Sigmoid colon (tissue), 7 donors: ENCODE measurements at places on chromosomes 6 and 20. TPM values are rescaled to one million over a fixed set of nuclear protein-coding genes. Genes with fewer than 3 reads are reported as not detected.

GRCh38 chr20:13068336-13068735 is 59.6 kb downstream of the SPTLC3 start:
- H3K27me3 ChIP-seq: no peaks in the 10 kb centered on the region
- no peak for DNase-seq
- no peaks in the 10 kb centered on the region for H3K36me3 ChIP-seq
- no peaks in the 10 kb centered on the region for H3K4me1 ChIP-seq

DNA sequence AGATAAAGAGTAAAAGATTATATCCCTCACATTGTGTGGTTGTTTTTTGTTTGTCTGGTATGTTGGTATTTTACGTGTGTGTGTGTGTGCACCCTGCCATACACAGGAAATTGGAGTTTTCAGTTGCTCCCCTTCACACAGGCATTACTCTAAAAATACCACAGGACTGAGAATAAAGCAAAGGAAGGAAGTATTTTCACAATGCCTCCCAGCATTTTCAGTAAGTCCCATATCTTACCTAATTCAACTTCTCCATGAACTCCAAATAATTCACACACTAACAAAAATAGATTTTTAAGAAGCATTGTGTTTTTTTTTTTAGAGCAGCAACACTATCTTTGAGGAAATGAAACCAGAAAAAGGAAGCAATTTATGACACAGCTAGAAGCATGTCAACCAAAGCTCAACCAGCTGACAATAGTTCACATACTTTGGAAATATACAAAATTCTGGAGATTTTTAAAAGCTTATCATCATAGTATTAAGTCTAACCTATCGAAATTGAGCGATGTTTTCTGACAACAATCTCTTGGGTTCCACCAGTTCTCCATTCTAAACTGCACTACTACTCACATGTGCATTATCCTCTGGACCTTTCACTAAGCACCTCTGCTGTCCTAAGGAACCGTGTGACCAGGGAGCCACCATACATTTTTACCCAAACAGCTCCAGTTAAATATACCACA is 2.1 kb downstream of the UBE2J1 start:
- H3K4me3 ChIP-seq: no peak overlapping the region
- H3K36me3 ChIP-seq: no peaks in the 10 kb centered on the region
- no peak for DNase-seq
- no peaks in the 10 kb centered on the region for H3K27me3 ChIP-seq
- H3K27ac ChIP-seq: no peak overlapping the region
- H3K4me1 ChIP-seq: peaks cover 32% of the 10 kb centered on the region

DNA sequence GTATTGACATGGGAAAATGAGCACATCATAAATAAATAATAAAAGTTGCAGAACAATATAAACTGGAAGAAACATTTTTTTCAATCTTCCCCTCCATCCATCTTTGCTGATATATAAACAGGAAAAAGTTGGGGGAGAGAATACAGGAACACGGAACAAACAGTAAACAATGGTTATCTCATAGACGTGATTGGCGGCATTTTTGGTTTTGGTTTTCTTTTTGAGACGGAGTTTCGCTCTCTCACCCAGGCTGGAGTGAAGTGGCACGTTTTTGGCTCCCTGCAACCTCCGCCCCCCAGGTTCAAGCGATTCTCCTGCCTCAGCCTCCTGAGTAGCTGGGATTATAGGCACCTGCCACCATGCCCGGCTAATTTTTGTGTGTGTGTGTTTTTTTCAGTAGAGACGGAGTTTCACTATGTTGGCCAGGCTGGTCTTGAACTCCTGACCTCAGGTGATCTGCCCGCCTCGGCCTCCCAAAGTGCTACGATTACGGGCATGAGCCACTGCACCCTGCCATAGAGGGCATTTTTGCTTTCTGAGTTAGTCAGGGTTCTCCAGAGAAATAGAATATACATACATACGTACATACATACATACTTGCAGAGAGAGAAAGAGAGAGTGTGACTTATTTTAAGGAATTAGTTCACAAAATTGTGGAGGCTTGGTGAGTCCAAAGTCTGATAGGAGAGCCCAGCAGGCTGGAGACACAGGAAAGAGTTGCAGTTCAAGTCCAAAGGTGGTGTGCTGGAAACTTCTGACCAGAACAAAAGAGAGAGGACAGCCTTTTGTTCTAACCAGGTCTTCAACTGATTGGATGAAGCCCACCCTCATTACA is 22.6 kb downstream of the GNL1 start:
- no peak overlapping the region for H3K27ac ChIP-seq
- DNase-seq: no peak
- H3K4me1 ChIP-seq: no peaks in the 10 kb centered on the region
- H3K27me3 ChIP-seq: no peaks in the 10 kb centered on the region
- no peaks in the 10 kb centered on the region for H3K36me3 ChIP-seq
- H3K4me3 ChIP-seq: no peak overlapping the region

DNA sequence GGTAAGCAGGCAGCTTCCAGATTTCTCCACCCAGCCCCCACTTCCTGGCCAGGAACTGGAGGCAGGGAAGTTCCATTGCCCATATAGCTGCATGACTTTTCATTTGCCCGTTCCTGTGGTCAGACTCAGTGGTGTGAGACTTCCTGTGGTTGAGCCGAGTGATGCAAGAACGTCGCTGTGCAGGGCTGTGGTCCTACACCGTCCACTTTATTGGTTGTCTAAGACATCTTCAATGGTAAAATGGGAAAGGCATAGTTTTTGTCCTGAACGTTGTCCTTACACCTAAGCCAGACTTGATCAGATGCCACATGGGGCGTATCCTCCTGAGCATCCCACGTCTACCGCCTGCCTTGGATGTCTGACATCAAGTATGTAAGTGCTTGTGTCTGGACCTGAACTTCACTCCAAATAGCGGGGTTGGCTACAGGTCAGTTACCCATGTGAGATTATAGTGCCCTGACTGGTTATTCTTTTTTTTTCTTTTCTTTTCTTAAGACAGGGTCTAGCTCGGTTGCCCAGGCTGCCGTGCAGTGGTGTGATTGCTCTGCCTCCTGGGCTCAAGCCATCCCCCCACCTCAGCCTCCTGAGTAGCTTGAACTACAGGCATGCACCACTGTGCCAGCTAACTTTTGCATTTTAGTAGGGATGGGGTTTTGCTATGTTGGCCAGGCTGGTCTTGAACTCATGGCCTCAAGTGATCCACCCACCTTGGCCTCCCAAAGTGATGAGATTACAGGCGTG is 25.9 kb upstream of the GTSF1L start:
- H3K4me1 ChIP-seq: no peaks in the 10 kb centered on the region
- DNase-seq: no peak

DNA sequence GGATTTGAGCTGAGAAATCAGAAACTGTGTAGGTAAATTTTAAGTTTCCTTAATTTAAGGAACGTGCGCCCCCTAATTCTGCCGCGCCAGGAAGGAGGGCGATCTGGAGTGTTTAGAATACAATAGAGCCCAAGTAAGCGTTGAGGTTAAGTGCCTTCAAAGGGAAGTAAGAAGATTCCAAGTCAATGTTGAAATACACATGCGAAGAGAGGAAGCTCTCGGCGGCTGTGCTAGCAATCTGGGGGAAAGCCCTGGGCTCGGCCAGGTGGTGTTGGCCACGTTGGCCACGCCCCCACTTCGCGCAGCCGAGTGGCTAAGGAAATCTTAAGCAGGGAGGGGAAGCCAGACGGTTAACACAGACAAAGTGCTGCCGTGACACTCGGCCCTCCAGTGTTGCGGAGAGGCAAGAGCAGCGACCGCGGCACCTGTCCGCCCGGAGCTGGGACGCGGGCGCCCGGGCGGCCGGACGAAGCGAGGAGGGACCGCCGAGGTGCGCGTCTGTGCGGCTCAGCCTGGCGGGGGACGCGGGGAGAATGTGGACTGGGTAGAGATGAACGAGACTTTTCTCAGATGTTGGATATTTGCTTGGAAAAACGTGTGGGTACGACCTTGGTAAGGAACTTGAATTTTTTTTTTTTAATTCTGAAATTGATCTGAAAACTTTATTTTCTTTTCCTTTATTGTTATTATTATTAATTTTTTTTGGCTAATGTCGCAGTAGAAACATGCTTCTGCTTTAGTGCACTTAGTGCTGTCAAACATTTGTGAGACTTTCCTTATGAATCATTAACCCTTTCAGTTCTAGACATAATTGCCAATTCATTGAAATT is at the start of gene PRDM1:
Gene PRDM1, plus strand, starts transcription at position 353 of the 830 bp plus-strand sequence. Its CDS starts 218 bp downstream, at position 571.
- peak; percentile 86 for DNase-seq
- peaks cover 70% of the 10 kb centered on the region for H3K27me3 ChIP-seq
- H3K4me3 ChIP-seq: peak within 1 kb of the TSS; percentile 45
- no peak within 1 kb of the TSS for H3K27ac ChIP-seq
- no peaks in the 10 kb centered on the region for H3K36me3 ChIP-seq

GRCh38 chr6:111662794-111663593 is 57.3 kb upstream of the TRAF3IP2 start:
- peaks cover 76% of the 10 kb centered on the region for H3K4me1 ChIP-seq
- no peaks in the 10 kb centered on the region for H3K27me3 ChIP-seq
- DNase-seq: peak; percentile 82
- H3K36me3 ChIP-seq: no peaks in the 10 kb centered on the region

- no peak overlapping the region for H3K4me3 ChIP-seq
- no peaks in the 10 kb centered on the region for H3K4me1 ChIP-seq
- DNase-seq: no peak
- no peak overlapping the region for H3K27ac ChIP-seq
- H3K36me3 ChIP-seq: no peaks in the 10 kb centered on the region
These were observed 28.3 kb upstream of the SH3BGRL2 start for GRCh38 chr6:79602859-79603258.

- H3K27ac ChIP-seq: peak overlapping the region; percentile 68
- H3K4me3 ChIP-seq: no peak overlapping the region
- H3K4me1 ChIP-seq: peaks cover 17% of the 10 kb centered on the region
- no peaks in the 10 kb centered on the region for H3K27me3 ChIP-seq
These were observed 1111.4 kb upstream of the CITED2 start for GRCh38 chr6:140485740-140486449.

GRCh38 chr6:109079981-109080380 is 14.7 kb downstream of the SESN1 start:
- peak overlapping the region; percentile 64 for H3K27ac ChIP-seq
- peak; percentile 90 for DNase-seq
- H3K4me3 ChIP-seq: no peak overlapping the region

DNA sequence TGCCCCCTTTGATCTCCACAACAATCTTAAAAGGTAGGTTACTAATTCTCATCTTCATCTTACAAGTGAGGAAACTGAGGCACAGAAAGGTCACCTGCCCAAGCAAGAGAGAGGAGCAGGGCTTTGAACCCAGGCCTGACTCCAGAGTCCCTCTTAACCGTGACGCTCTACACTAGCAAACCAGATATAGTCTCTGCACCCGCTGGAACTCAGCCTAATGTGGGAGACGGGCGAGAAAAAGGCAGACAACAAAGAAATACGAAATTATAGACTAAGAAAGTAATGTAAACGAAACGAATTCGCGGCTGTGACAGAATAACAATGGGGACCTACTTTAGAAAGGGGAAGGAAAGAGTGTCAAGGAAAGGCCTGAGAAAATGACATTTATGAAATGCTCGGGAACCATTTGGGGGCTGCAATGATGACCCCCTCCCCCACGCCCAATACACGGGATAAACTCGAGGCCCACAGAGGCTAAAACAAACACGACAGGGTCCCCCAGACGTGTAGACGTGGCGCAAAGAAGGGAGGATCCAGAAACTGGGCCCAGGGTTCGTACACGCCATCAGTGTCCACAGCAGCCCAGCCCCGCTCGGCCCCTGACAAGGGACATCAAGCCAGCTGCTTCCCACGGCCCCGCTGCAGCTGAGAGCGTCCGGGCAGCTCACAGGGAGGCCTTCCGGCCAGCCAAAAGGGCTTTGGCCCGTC is 637 bp downstream of the TRPC4AP start:
- peaks cover 12% of the 10 kb centered on the region for H3K36me3 ChIP-seq
- H3K4me3 ChIP-seq: peak overlapping the region; percentile 93
- H3K4me1 ChIP-seq: peaks cover 48% of the 10 kb centered on the region
- H3K27ac ChIP-seq: peak overlapping the region; percentile 93
- H3K27me3 ChIP-seq: no peaks in the 10 kb centered on the region

DNA sequence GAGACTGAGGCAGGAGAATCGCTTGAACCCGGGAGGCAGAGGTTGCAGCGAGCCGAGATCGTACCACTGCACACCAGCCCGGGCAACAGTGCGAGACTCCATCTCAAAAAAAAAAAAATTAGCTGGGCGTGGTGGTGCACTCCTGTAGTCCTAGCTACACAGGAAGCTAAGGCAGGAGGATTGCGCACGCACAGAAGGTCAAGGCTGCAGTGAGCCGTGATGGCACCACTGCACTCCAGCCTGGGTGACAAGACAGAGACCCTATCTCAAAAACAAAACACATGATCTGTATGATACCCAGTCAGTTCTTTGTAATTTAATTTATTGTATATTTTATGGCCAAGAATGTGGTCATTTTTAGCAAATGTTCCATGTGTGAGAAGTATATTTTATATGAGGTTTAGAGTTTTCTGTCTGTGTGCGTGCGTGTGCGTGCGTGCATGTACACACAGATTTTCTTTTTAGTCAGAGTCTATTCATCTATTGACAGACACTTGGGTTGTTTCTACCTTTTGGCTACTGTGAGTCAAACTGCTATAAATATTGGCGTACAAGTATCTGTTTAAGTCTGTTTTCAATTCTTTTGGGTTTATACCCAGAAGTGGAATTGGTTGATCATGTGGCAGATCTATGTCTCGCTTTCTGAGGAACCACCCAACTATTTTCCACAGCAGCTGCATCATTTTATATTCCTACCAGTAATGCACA is 22.2 kb upstream of the MYL9 start:
- H3K4me3 ChIP-seq: no peak overlapping the region
- no peak overlapping the region for H3K27ac ChIP-seq
- H3K27me3 ChIP-seq: no peaks in the 10 kb centered on the region
- H3K36me3 ChIP-seq: peaks cover 56% of the 10 kb centered on the region

DNA sequence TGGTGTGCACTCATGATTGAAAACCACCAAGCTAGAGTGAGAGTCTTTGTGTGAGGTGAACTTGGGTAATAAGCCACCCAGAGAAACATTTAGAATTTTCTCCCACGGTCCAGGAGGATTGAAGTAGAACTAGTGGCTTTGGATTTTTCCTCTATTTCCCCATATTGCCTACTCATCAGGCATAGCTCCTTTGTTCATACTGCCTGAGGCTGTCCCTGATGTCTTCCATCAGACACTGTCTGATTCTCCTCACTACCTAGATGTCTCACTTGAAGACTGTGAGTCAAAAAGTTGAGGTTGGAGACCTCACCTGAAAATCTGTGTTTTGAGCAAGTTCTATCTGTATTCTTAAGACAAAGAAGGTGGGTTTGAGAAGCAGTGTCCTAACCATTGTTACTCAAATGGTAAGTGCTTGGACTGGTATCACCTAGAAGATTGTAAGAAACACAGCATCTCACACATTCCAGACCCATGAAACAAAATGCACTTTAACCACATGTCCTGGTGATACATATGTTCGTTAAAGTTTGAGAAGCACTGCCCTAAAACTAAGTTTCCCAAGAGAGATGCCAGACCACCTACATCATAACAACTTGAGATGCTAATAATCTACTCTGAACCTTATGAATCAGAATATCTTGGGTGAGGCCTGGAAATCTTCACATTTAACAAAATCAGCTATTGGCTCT is 523.4 kb upstream of the BTBD3 start:
- H3K27ac ChIP-seq: no peak overlapping the region
- no peaks in the 10 kb centered on the region for H3K27me3 ChIP-seq
- no peak overlapping the region for H3K4me3 ChIP-seq
- H3K36me3 ChIP-seq: no peaks in the 10 kb centered on the region
- H3K4me1 ChIP-seq: no peaks in the 10 kb centered on the region

GRCh38 chr20:38283236-38283635 is 20.7 kb upstream of the BPI start:
- no peak overlapping the region for H3K4me3 ChIP-seq
- DNase-seq: peak; percentile 39
- no peaks in the 10 kb centered on the region for H3K4me1 ChIP-seq
- no peaks in the 10 kb centered on the region for H3K36me3 ChIP-seq
- H3K27ac ChIP-seq: no peak overlapping the region

CCN6 gene
- total RNA-seq: not detected

PPP1R14C gene
- total RNA-seq: not detected

TP53TG5 gene
- total RNA-seq: 0.36 TPM

PRSS16 gene
- total RNA-seq: not detected

SLC22A16 gene
- not detected for total RNA-seq

CAPN11 gene
- total RNA-seq: not detected
